ENCODE measurements at places on chromosomes 11 and 22.

- DNase-seq: no peak
These were observed 63.8 kb upstream of the PRSS23 start for GRCh38 chr11:86736291-86737143.

DNA sequence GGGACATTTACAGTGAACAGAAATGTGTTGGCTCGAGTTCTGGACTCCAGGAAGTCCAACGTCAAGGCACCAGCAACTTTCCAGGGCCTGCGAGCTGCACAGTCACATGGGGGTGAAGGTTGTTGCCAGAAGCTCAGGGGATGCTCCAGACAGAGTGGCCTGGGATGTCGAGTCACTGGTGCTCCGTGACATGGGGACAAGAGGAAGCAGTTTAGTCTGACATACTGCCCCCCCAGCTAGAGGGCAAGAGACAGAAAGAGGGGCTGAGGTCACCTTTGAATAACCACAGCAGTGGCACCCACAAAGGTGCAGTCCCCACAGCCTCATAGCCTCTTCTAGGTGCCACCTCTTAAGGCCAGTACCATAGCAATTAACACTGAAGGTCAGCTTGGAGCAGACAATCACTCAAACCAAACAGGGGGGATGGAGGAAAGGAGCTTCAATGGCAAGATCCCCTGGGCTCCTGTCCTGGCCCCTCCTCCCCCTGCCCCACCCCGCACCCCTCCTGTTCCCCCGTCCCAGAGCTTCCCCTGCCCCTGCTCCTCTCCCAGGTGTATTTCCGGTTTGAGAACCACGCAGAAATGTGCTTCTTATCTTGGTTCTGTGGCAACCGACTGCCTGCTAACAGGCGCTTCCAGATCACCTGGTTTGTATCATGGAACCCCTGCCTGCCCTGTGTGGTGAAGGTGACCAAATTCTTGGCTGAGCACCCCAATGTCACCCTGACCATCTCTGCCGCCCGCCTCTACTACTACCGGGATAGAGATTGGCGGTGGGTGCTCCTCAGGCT, 3.8 kb downstream of the APOBEC3D start:
- DNase-seq: no peak

DNA sequence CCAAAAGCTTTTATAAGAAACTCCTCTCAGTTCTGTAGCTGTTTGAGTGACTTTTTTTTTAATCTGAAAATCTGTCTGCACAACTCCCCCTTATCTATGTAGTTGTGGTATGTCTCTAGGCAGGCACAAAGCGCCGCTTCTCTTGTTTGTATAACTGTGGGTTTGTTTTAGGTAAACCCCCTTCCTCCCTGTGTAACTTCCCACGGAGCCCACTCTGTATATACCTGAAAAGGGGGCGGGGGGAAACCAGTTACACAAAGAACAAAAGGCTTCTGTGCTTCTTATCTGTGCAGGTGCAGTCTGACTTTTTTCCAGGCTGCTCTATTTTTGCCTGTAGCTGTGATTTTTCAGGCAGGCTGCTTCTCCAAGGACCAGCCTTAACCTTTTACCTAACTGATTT, 13.2 kb downstream of the OR10AG1 start:
- DNase-seq: no peak

- DNase-seq: peak; percentile 74
These were observed 8.4 kb upstream of the CCKBR start for GRCh38 chr11:6251120-6251733.

Data from SK-MEL-5 (cell line).